ENCODE measurements at places on chromosomes 13 and 19. TPM values are rescaled to one million over a fixed set of nuclear protein-coding genes. Genes with fewer than 3 reads are reported as not detected.

Gene UBXN6
- total RNA-seq, result 106 TPM

Gene PLPPR2
- 7.9 TPM for total RNA-seq

Gene SHC2
- 2.7 TPM for total RNA-seq

Gene KIR3DL1
- not detected for total RNA-seq

Gene PINLYP
- total RNA-seq, result 2.9 TPM

Gene ZNF135
- 6.2 TPM for total RNA-seq

Gene ZNF677
- total RNA-seq, result 11.6 TPM

Gene URAD
- total RNA-seq, result not detected

Gene CBARP
- total RNA-seq, result 4.6 TPM

Gene LILRB2
- not detected for total RNA-seq

Gene BST2
- total RNA-seq, result 0.77 TPM

Gene DHDH
- total RNA-seq, result not detected

Gene ADGRE2
- total RNA-seq, result 0.11 TPM

Gene SPTBN4
- total RNA-seq, result 7.4 TPM

Gene PRODH2
- not detected for total RNA-seq

Gene TMEM147
- 104 TPM for total RNA-seq

Gene IZUMO2
- total RNA-seq, result not detected
